ENCODE measurements at places on chromosomes 3 and 15.

- DNase-seq: no peak
Measured at GRCh38 chr3:106268696-106269095, 399.9 kb upstream of the CBLB start.

GRCh38 chr3:58336135-58336882 lies 3.6 kb downstream of the PXK start:
- DNase-seq: no peak

DNA sequence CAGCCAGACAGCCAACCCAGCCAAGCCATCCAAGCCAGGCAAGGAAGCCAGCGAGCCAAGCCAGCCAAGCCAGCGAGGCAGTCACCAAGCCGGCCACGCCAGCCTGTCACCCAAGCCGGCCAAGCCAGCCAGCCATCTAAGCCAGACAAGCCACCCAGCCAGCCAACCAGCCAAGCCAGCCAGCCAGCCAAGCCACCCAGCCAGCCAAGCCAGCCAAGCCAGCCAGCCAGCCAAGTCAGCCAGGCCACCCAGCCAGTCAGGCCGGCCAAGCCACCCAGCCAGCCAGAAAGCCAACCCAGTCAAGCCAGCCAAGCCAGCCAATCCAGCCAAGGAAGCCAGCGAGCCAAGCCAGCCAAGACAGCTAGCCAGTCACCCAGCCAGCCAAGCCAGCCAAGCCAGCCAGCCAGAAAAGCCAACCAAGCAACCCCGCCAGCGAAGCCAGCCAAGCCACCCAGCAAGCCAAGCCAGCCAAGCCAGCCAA lies 201.2 kb downstream of the GOLGA6L6 start:
- DNase-seq: no peak

- DNase-seq: no peak
Measured at GRCh38 chr15:83112233-83112955, 4.9 kb downstream of the TM6SF1 start.

GRCh38 chr3:97821287-97821773 lies 481 bp upstream of the CRYBG3 start:
- peak; percentile 30 for DNase-seq

- DNase-seq: no peak
Measured at GRCh38 chr3:22720596-22720995, 482.5 kb upstream of the UBE2E2 start.

- DNase-seq: no peak
Measured at GRCh38 chr3:173397161-173398110, at the start of gene NLGN1. Gene NLGN1, plus strand, starts transcription at chr3:173397744.

DNA sequence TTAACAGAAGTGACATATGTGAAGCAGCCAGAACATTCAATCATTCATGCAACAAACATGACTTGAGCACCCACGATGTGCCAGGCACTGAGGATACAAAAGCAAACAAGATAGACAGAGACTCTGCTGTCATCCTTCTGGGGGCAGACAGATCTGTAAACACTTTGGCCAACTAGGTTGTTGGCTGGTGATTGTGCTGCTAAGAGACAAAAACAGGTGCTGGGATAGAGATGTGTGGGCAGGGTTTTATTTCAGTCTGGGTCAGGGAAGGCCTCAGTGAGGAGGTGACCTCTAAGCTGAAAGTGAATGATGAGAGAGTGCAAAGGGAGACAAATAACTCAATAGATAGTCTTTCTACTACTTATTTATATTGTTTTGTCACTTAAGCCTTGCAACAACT lies 147.0 kb upstream of the VEPH1 start:
- no peak for DNase-seq

DNA sequence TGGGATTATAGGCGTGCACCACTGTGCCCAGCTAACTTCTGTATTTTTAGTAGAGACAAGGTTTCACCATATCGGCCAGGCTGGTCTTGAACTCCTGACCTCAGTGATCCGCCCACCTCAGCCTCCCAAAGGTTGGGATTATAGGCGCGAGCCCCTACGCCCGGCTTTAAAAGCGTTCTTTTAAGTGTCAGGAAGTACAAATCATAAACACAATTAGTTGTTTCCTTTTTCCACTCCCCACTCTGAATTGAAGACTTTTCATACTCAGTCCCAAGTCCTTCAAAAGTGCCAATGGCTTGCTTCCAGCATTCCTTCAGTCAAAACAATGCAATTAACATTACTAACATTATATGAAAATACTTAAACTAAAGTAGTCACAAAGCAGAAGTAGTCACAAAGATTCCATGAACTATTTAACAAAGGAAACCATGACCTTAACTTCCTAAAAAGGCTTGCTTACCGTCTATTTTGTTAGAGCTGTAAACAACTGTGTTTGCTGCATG lies 8.1 kb downstream of the WDR82 start:
- no peak for DNase-seq

DNA sequence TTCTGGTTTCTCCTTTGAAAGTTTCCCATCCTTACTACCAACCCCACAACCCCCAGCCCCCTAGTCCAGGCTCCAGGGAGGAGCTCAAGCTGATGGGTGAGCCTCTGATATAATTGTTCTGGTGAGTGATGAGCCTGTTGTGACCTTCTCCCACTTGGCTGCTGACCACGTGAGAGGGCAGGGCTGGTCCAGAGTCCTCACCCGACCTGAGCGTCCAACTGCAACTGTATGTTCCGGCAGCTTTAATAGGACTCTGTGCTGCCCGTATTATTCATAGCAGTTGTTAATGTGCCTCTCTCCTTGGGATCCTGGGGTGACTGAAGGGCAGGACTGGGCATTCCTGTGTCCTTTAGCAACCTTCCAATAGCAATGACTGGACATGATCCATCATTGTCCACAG lies 56.2 kb downstream of the B3GNT5 start:
- no peak for DNase-seq

DNA sequence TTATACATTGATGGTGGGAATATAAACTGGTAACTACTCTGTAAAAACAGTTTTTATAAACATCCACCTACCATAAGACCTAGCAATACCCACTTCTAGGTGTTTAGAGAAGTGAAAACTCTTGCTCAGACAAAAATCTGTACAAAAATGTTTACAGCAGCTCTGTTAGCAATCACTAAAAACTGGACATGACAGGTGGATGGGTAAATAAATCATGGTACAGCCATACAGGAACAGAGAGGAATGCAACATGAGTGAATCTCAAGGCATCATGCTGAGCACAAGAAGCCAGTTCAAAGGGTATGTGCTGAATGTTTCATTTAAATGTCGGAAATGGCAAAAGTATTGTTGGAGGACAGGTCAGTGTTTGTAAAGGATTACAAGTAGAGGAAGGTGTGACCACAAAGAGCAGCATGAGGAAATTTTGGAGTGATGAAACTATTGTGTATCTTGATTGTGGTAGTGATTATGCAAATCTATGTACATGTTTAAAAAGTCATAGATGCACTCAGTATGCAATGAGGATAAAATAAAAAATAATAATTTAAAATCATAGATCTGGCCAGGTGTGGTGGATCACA lies 2.8 kb upstream of the RNU5A-1 start:
- no peak for DNase-seq
